ENCODE measurements at places on chromosomes 5 and 9.

GRCh38 chr5:143204474-143205246, 198.8 kb downstream of the NR3C1 start:
- no peak for DNase-seq

DNA sequence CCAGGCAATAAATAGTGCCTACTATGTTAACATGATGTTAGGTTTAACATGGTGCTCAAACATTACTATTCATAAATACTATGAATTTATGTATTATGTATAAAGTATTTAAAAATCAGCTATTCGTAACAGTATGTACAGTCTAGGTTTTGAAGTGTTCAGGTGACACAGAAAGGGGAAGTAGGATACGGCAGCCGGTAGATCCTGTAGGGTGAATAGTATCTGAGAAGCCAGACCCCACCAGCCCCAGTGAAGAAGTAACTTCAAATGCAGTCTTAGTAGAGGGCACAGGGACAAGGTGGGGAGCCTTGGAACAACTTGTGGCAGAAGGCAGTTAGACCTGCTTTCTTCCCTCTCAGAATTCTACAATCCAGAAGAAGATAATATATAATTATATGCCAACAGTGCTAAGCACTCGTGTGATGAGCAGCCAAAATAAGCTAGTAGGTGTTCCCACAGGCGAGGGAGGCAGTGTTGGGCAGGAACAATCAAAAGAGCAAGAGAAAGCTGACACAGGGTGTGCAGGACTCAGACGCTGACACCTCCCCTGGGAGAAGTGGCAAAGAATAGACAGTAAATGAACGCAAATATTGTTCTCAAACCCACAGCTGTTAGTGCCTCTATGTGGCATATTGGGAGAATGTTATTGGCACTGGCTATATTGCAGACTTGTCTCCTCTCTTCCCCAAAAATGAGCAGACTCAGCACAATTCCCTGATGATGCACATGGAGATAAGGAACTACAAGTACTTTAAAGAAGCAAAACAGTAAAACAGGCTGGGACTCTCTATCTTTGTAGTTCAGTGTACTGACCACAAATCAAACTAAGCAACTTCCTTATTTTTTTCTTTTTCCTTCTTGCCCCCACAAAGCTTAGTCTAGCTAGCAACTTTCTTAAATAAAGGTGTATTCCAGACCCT, 4.6 kb downstream of the ZNF367 start:
- DNase-seq, result no peak

DNA sequence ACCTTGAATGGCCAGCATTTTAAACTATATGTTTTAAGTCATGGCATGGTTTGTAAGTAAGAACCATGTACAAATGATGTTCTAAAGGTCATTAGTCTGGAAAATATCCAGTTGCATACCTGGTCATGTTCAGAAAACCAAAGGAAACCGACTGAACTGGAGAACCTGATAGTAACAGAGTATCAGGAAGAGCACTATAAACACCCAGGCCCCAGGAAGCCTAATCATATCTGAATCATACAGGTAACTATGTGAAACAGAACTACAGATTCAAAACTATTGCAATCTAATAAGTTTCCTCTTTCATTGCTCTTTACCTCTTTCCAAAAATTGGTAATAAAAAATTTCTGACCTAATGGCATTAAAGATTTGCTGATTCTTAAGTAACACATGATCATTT, 500.3 kb downstream of the ARHGEF28 start:
- DNase-seq, result no peak

- DNase-seq, result no peak
These were observed 19.6 kb upstream of the FLT4 start for GRCh38 chr5:180668835-180669596.

DNA sequence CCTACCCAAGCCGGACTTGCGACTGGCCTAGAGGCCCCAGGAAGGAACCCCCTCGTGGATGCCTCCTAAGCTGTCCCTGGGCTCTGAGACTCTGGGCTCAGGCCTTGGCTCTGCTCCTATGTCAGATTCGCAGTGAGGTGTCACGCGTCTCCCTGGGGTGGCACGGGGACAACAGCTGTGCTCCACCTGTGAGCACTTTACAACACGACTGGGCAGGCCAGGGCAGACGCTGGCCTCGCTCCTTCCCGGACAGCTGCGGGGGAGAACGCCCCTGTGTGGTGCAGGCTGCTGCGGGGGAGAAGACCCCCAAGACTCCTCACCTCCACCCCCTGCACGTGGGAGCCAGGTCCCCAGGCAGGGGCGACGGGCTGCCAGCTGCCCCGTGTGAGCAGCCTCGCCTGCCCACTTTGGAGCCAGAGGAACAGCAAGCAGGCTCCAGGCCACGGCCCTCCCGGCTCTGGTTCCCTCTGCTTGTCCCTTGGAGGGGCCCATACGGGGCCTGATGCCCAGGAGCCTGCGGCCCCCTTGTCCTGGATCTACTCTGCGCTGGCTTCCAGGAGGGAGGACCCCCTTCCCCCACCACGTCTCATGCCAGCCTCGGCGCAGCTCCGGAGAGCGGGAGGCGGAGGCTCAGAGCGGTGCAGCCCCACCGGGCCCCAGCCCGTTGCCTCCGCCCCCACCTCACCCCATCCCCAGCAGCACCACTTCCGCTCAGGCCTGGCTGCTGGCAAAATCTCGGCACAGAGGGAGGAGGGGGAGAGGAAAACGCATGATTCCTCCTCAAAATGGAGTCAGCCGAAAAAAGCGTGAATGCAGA, 36.0 kb downstream of the SARDH start:
- no peak for DNase-seq
